NCI-H69 (cell line): ENCODE measurements at places on chromosomes 13 and 19.

DNA sequence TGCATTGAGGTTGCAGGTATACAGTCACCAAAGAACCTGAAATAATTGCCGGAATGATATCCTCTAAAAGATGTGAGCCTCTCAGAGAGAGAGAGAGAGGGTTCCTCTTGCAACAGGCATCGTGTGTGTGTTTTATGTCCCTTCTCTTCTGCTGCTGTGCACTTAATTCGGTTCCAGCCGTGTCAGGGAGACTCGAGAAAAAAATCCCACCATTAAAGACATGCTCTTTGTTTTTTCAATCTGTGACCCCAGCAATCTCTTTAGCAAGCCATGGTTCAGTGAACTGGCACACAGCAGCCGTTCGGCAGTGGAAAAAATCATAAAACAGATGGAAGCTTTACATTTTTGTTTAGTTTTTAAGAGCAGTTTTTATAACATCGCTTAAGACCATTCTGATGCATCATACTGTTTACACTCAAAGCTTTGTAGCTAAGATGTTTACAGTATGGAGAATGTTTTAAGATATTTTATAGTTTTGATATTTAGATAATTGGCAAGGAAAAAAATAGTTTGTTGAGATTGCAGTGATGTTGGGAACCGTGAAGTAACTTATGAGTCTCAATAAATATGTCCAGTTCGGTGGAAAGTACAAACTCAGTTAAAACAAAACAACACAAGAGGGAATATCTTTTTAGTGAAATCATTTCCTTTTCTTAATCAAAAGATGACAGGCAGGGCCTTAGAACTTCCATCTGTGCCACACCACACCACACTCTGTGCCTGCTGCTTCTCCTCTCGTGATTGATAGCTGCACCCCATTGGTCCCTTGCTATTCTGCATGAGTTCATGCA is 31.2 kb upstream of the ZNF536 start:
- DNase-seq = no peak

DNA sequence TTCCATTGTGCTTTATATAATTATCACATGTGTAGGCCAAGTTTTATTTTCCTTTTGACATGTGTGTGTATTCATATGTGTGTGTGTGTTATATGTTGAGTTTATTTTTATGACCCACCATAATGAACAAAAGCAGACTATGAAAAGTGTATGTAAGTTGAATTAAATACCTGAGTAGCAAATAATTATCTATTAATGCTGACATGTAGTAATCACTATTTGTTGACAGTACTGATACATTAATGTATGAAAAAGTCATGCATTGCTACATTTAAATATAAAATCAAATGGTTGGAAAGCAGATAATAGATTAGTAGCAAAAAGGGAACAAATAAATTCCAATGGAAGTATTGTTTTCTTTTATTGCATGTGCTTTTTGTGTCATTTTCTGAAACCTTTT is 1948.5 kb upstream of the PCDH20 start:
- DNase-seq = no peak

GRCh38 chr13:44425815-44426078 is 52.1 kb downstream of the SERP2 start:
- no peak for DNase-seq

DNA sequence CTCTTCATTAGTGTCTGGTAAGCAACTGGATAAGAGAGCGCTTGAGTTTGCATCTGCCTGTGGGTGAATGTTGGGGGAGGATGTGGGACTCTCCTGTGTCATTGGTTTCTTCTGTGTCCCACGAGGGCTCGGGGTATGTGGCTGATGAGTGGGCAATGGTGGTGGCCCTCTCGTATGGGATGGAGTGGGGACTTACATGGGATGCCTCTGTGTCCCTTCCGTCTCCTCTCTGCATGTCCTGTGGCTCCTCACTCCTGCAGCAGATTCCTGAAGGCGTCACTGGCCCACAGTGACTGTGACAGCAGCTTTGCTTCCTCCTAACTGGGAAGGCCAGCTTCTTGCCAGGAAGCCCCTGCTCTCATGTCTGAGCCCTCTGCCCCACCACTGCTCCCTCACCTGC is 2.6 kb upstream of the LRP3 start:
- DNase-seq = no peak

DNA sequence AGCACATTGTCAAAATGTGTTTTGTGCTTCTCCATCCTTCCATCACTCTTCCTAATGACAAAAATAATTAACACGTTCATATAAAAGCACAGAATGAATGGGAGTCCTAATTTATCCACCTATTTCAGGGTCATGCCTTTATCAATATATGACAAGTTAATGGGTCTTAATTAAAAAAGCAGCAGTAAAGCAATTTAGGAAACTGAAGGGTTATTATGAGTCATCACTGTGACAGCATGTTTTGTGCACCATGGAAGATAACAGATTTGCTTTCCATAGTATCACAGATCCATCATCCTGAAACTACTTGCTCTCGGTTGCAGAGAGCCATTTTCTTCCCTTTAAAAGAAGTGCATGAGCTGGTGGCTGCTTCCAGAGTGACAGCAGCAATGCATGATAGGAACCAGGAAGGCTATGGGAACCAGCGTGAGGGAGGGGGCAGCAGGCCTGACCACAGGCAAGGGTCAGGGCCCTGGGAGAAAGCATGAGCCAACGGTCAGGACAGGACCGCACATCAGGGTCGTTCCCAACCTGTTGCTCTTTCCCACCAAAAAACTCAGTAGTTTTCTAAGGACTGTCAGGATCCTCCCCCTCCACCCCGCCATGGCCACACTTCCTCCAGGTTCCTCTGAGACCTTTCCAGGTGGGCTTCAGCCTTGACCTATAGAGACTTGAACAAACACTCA is 784.1 kb downstream of the UQCRFS1 start:
- DNase-seq = no peak

GRCh38 chr13:93328943-93329342 is 102.3 kb downstream of the GPC6 start:
- DNase-seq = no peak

DNA sequence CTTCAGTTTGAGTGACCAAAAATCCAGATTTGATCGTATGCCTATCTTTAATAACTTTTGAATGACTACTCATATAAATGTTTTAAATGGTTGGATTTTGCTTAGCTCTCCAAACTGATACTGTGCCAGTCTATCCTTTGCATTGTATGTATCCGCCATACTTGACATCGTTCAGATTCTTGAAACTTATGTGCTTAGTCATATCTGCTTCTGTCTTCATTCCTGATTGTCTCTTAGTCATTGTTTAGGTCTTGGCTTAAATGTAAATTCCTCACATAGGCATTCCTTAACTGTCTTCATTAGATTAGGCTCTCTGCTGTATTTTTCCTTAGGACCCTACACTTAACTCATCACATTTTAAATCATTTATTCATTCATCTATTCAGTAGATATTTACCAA is 126.0 kb downstream of the PCCA start:
- no peak for DNase-seq

GRCh38 chr19:53772943-53773342 is 51.2 kb downstream of the NLRP12 start:
- peak; percentile 65 for DNase-seq

- no peak for DNase-seq
Measured at GRCh38 chr19:17721111-17721628, 1.9 kb downstream of the MAP1S start.

DNA sequence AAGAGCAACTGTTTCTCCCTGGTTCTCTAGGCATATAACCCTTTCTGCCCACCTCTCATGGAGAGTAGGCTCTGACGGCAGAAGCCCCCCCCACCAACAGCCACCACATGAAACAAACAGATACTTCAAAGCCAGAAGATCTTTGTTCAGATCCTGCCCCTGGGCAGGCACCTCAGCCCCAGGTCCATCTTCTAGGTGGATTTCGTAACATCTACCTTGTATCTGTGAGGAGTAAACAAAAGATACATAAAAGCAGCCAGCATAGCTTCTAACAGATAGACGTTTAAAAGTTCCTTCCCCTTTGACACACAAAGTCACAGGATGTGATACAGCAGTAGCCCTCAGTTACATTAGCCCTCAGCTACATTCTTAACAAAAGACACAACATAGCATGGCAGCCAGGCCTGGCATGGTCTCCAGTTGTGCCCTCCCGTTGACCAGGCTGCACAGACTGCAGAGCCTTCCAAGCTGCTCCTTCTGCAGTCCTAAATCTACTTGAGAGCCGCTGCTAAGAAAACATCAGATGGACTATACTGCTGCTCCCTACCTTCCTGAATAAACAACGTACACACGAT is 35.4 kb downstream of the BRD4 start:
- DNase-seq = no peak
